Inflammatory macrophage treated with lipopolysaccharide for 4 hours (primary cell): ENCODE measurements at places on chromosomes 4 and X.

- no peak for DNase-seq
Observed at GRCh38 chr4:102824398-102824797, 3.0 kb downstream of the UBE2D3 start.

GRCh38 chrX:135982860-135983259, 2.4 kb upstream of the SLC9A6 start:
- DNase-seq = peak; percentile 77

DNA sequence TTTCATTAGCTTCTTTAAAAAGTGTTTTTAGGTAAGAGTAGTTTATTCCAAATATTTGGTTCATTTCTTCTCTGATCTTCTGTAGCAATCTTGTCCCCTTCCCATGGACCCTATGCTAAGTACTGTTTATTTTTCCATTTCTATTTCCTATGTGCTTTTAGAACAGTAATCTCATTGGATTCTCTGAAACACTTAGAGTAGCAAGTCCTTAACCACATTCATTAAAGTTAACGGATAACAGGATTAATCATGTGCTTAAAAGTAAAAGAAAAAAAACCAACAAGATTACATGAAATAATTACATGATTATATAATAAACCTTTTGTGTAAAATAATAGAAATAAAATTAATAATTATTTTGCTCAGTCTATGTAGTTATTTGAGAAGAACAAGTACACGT, 929.7 kb downstream of the C4orf33 start:
- no peak for DNase-seq

GRCh38 chr4:111924696-111925095, 220.6 kb upstream of the FAM241A start:
- no peak for DNase-seq

DNA sequence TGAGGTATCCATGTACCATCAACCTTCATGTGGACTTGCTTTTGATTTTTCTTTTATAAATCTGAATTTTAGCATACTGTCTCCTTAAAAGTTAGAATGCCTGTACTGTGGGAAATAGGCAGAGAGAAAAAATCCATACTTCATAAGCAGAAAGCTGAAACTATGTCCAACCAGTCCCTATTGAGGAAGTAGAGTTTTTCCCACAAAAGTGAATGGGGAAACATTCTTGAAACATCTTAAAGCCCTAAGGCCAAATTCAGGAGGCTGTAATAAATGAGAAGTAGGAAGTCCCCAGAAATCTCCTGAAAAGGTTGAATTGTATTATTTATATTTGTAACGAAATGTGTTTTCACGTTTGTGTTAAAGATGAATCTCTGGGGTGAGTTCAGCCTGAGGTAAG, 56.3 kb downstream of the ENOX2 start:
- DNase-seq = peak; percentile 58

DNA sequence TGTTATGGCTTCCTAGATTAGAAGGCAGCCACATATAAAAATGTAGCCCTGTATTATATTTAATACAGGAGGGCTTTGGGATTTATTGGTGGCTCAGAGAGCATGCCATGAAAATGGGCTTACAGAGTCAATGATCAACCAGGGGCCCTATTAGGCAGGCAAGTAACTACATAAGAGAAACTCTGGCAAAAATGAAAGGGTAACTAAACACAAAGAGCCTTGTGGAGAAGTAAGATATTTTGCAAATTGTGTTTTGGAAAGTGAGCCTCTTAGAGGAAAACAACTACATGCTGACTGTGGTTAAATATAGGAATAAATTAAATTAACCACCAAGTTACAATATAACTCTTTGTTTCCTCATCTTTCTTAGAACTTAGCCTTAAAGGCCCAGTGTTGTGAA, 5.5 kb downstream of the SAT1 start:
- peak; percentile 56 for DNase-seq

GRCh38 chrX:96480081-96480480, 204.6 kb upstream of the DIAPH2 start:
- no peak for DNase-seq

DNA sequence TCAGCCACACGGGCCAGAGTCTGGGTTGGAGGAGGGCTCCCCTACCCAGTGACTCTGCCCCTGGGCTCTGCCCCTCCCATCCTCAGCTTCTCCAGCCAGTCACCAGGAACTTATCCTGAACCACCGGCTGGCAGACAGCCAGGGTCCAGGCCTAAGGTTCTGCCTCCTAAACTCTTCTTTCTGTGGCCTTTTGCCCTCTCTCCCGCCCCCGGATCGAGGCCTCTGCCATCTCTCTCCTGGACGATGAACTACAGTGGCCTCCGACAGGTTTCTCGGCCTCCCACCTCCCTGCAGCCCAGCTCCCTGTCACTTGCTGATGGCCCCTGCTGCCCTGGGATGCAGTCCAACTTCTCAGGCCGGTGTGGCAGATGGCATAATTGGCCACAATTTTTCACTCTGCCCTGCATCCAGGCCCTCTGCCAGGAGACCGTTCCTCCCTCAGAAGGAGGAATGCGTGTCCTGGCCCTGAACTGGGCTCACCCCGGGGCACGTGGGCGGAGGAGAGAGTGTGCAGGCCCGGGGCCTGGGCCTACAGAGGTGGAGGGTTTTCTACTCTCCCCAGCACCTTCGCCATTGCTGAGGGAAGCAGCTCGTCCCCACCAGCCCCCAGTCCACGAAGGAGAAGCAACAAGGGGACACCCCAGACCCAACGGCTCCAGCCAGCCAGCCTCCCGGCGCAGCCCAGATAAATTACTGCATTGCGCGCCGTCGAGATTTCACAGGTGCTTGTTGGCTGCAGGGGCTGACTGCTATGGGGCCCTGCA, 81.9 kb upstream of the LRPAP1 start:
- no peak for DNase-seq

DNA sequence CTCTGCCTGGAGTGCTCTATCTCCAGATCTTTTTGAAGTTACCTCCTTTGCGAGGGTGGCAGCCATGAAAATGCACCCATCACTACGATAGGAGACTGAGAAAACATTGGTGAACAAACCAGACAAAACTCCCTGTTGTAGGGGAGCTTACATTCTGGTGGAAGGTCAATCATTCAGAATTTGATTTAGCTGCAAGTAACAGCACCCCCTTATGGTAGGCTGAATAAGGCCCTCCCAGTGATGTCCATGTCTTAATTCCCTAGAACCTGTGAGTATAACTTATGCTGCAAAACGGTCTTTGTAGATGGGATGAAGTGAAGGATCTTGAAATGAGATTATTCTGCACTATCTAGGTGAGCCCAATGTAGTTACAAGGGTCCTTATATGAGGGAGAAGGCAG, 5.6 kb upstream of the TEC start:
- peak; percentile 53 for DNase-seq

GRCh38 chr4:107736924-107737448, 17.0 kb upstream of the PAPSS1 start:
- peak; percentile 36 for DNase-seq

DNA sequence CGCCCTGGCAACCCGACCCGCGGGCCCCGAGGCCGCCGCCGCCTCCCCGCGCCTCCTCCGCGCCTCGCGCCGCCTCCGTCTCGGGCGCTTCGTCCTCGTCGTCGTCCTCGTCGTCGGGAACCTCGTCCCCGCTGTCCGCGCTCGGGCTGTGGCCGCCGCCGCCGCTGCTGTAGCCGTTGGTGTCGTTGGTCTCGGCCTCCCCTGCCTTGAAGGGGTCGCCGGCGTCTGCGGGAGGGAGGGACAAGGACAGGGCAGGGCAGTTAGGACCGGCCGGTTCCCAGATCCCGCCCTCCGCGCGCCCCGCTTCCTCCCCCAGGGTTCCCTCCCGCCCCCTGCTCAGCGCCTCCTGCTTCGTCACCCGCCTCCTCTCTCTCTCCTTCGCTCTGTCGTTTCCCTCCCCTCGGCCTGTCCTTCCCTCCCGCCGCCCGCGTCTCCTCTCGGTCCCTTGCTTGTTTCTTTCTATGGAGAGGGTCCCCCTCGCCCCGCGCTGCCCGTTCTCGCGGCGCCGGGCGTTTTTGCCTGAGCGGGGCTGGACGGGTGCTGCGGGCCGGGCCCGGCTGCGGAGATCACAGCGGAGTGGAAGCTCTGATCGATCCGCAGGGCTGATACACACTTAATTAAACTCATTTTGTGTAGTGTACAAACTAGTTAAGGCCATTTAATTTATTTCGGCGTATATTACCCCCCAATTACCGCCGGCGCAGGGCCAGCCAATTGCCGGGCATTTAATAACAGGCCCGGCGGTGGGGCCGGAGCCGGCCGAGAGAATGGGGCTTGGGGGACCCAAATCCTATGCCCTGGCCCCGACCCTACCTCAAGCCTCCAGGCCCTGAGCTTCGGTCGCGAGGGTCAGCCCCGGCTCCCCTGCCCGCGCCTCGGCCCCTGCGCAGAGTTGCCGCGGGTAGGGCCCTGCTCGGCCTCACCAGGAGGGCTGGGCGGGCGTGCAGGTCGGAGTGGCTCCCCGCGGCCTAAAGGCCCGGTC, 2.4 kb downstream of the NKX1-1 start:
- no peak for DNase-seq

DNA sequence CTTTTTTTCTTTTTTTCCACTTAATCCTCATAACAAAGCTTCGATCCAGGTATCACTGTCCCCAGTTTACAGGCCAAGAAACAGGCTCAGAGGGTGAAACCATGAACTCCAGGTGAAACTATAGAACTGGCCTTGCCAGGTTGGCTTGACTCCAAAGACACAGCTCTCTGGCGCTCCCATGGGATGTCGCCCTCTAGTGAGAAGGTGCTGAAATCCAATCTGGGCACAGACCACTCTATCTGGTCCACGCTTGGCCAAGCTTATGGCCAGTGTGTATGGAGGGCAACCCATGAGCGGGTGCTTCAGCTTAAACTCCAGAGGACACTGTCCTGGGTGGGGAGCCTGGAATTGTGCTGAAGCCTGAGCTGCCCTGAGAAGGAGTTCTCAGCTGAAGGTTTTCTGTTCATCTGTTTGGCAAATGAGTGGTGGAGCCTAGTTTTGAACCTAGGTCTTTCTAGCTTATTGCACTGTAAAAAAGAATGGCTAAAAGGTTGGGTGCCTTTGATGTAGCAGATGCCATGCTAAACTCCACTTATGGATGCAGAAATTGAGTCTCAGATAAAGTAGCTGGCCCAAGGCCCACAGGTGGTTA, 70.5 kb downstream of the SEL1L3 start:
- no peak for DNase-seq

- DNase-seq = no peak
Observed at GRCh38 chr4:62487016-62487415, 1286.9 kb downstream of the ADGRL3 start.

GRCh38 chrX:43718546-43718945, 62.4 kb downstream of the MAOA start:
- DNase-seq = no peak

GRCh38 chrX:38806875-38807621, 5.8 kb downstream of the MID1IP1 start:
- no peak for DNase-seq

GRCh38 chrX:150225266-150225665, 137.9 kb upstream of the MAMLD1 start:
- DNase-seq = no peak

DNA sequence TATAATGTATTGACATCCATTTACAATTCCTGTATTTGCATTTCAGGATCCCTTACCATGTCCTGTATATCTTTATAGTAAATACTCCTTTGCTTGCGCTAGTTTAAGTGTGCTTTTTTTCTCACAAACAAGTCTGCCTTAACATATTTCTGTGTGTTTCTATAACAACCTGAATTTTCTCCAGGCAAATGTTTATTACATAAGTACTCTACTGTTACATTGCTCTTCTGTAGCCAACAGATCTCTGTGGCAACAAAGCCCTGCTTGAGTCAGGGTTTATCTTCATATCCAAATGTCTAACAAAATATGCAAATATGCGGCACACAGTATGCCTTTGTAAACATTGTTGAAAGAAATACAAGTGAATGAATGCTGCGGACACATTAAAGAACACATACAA, 625.5 kb downstream of the TLL1 start:
- no peak for DNase-seq

GRCh38 chr4:167606551-167606950, 372.3 kb upstream of the SPOCK3 start:
- no peak for DNase-seq

DNA sequence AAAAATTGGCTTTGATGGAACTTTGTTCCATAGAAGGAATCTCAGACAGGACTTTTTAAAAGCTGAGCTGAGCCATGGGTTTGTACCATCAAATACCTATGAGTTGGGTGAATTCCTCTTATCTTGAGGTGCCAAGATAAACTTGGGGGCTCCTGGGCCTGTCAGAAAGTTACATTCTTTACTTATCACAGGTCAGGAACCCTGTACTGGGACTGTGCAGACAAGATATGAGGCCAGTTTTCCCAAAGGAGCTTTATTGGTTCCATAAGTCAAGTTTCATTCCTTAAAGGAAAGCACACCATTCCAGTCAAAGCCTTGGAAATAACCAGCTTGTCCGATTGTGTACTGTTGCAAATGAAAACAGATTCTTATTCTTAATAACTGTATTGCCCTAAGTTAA, 72.4 kb upstream of the PACRGL start:
- no peak for DNase-seq
